ENCODE measurements at places on chromosomes 12 and 14.

- no peak for DNase-seq
Measured at GRCh38 chr12:116325336-116325664, 47.8 kb upstream of the MED13L start.

DNA sequence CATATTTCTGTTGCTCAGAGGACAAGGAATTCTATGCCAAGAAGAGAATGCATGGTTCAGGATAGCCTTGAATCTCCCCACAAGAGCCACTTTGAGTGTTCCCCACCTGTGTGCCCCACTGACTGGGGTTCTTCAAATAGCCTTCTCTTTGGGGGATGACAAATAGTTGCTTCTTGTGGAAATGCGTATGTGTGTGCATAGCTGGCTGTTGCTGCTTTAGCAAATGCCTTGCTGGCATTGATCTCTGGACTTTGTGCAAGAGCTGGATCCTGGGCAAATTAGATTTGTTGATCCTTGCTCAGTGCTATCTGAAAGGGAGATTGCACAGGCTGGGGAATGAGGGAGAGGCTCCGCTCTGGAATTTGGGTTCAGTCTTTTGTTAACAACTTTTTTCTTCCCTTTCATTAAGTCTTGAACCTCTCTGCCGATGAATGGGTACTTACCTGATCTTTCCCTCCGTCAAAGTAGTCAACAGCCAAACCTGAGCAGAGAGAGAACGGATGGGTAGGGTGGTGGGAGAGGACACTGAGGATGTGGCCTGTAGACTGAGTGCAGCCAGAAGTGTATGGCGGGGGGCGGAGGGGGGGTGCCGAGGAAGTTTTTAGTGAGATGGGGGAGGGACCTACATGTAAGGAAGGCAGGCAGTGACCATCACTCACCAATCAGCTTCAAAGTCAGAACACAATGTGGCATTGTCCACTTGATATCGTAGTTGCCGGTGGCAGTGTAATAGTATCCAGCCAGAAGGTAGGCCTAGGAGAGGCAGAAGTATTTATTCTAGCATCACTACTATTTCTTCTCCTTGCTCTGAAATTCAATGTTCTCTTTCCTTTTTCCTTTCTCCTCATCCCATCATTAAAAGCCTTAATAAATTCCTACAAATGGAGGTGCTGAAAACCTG lies 10.7 kb downstream of the EMG1 start:
- no peak for DNase-seq

- DNase-seq, result no peak
Measured at GRCh38 chr12:6697584-6698351, 2.8 kb downstream of the PIANP start.

DNA sequence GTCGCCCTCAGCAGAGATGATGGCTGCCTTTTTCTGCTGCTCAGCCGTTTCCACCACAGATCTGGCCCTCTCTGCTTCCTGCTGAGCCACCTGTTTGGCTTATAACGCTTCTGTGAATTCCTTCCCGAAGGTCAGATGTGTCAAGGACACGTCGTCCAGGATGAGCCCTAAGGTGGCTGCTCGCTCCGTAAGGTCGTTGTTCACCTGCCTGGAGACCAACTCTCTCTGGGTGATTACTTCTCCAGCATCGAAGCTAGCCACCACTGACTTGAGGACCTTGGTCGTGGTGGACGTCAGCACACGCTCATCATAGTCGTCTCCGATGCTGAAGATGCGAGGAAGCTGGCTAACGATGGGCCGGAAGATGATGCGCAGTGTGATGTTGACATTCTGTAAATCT lies 11.7 kb upstream of the ASB8 start:
- no peak for DNase-seq
